ENCODE measurements at places on chromosomes 4 and X.
A peak's percentile ranks its signal among the peaks of the same experiment; 100 is the strongest.

- DNase-seq = no peak
Observed at GRCh38 chr4:185868983-185869382, 57.0 kb upstream of the SORBS2 start.

GRCh38 chrX:76202471-76202870 is 29.6 kb downstream of the PBDC1 start:
- DNase-seq = no peak

DNA sequence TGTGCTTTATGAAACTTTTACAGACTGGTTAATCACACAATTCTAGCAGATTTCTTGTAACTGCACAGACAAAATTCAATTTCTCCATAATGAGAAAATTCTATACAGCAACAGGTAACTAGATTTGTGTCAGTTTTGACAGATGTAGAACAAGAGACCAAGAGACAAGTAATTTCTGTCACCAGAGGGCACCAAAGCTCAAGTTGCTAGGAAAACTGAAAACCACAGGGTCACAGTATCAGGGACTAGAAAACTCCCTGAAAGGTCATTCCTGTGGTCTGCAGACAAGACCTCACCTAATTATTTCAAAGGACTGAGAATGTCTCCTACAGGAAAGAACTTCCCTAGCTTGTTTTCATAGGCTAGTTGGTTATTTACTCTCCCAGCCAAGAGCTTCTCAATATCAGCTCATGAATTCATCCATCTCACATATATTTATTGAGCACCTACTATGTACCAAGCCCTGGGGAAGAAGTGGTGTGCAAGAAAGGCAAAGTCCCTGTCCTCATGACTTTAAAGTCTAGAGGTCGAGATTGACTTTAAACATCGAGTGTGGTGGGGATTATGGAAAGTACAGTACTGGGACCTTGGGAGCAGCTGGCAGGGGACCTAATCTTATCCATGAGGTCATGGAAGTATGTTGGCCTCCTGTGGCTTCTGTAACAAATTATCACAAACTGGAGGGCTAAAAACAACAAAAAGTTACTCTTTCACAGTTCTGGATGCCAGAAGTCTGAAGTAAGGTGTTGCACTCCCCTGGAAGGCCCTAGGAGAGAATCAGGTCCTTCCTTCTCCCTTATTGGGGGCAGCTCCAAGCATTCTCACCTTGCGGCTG is 47.8 kb upstream of the SETD7 start:
- peak; percentile 91 for DNase-seq

GRCh38 chrX:47748576-47748975 is 88.1 kb upstream of the ZNF81 start:
- no peak for DNase-seq

- no peak for DNase-seq
Observed at GRCh38 chr4:82614838-82615449, 53.2 kb upstream of the TMEM150C start.

DNA sequence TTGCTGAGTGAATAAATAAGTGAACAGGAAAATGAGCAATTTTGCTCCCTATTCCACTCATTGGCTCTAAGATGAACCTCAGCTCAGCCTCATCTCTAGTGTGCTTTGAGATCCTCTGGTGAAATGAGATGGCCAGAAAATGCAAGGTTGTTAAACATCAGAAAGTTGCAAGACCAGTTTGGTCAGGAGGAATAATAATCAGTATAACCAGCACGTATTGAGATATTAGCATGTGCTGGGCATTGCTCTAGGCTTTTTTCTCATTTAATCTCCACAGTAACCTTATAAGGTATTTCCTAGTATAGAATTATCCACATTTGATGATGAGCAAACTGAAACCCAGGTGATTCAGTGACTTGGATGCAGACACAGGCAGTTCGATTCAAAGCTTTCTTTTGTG is 110.5 kb upstream of the PAK3 start:
- no peak for DNase-seq

DNA sequence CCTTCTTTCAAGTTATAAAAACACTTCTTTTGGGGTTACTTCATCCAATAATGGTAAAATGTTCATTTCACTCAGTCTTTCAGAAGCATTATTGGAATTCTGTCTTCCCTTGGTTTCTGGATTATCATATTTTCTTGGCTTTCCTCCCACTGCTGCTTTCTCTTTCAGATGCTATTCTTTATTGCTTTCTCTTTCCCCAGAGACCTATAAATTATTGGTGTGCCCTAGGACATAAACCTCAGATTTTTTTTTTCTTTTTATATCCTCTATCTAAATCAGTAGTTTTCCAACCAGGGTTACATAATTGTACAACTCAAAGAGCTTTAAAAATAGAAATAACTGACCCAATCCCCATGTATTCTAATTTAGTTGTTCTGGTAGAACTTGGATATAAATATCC is 1005.5 kb downstream of the ARAP2 start:
- DNase-seq = no peak

- no peak for DNase-seq
Observed at GRCh38 chr4:8381814-8382581, 58.5 kb downstream of the ACOX3 start.
